Stimulated activated CD4-positive, alpha-beta T cell treated with anti-CD3 and anti-CD28 coated beads, Interleukin-1b, Interleukin-23, amount 100 ng/mL, for 1 hour (primary cell): ENCODE measurements at places on chromosomes 1 and 21.

DNA sequence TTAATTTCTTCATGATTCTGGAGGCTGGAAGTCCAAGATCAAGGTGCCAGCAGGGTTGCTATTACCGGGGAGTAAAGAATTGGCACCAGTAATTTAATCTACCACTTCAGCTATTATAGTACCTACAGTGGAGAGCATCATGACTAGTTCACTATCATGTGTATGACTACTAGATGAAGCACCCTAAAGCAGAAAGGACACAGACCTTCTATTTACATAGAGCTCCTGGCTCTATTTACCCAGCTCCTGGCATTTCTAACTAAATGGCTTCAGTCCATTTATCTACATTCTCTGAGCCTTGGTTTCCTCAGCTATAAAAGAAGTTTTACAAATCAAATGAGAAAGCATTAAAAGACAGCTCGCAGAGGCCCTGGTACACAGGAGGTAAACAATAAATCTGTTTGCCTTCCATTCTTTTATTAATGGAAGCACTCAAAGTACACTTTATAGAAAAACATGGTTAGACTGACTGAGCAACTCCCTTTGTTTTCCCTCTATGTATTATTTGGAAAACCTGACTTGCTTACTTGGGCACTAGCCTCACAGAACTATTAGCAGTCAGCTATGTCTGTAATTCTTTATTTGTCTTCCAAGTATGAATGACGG is 203.0 kb downstream of the SLC35F3 start:
- no peak for DNase-seq

GRCh38 chr21:42112238-42112637 is 41.1 kb downstream of the UMODL1 start:
- DNase-seq = no peak

GRCh38 chr1:186750257-186750656 is 70.0 kb upstream of the PTGS2 start:
- DNase-seq = no peak

GRCh38 chr1:159999204-159999603 is 32.6 kb downstream of the PIGM start:
- DNase-seq = no peak

DNA sequence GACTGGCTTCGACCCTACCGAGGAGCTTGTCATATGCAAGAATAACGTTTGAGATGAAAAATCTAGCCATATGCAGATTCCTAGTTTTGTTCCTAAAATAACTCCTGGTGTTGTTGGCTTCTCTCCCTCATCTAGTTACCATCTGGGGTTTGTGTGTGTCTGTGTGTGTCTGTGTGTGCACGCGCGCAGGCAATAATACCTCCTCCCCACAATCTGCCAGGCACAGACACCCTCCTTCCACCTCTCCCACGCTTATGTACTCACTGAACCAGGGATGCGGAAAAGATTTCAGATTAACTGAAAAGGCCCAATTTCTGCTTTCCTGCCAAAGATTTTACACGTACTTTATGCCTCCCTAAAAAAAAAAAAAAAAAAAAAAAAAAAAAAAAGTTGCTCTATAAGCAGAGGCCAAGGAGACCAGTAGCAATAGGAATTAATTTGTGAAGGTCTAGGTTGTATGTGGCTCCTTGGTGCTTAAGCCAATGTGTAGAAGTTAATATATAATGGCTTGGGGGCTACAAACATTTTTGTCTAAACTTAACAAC is 452.7 kb downstream of the NUF2 start:
- DNase-seq = no peak

- no peak for DNase-seq
Observed at GRCh38 chr1:109641078-109641740, 14.7 kb upstream of the GSTM4 start.

DNA sequence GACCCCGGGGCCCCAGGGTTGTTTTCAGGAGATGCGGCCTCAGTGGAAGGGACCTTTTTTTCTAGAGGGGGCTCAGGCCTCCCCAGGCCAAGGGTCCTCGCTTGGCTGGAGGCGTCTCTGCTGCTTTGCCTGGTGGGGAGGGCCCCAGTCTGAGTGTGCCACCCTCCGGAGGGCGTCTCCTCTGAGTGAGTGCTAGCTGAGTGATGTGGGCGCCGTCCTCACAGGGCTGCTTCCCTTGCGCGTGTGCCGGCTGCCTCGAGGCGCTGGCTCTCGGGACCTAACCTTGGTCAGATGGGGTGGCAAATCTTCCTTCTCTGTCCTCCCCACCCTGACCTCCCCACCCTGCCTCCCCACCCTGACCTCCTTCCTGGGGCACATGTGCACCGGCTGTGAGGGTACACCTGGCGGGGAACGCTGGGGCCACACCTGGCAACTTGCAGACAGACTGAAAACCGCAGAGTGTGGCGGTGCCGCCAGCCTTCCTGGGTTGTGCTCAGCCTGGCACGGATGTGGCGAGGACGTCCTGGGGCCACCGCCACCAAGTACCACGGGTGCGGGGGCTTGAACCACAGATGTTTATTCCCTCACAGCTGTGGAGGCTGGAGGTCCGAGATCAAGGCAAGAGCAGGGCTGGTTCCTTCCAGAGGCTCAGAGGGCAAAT is 93.0 kb upstream of the TTC34 start:
- peak; percentile 2 for DNase-seq

DNA sequence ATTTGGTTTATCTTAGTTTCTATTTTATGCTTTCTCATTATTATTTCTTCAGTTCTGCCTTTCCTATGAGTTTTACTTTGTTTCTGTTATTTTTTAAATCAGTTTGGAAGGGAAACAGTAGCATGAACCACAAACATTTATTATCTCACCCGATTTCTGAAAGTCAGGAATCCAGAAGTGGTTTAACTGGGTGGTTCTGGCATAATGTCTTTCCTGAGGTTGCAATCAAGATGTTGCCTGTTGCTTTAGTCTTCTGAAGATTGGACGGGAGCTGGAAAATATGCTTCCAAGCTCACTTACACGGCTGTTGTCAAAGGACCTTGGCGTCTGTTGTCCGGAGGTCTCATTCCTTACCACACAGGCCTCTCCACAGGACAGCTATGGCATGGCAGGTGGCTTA is 50.4 kb downstream of the SNRPE start:
- DNase-seq = no peak

DNA sequence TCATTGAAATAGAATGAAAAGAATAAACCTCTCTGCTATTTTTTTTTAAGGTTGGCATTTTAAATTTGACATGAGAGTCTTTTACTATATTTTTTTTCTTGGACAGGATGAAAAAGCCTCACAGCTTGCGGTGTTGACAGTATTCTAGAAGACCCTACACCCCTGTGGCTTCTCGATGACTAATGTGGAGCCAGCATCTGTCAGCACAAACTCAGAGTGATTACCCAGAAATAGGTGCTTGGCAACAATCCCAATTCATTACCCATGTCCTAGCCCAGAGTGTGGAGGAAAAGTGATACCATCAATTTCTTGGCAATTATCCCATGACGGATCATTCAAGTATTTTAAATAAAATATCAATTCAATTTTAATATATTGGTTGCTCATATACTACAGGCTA is 186.8 kb upstream of the MAP1LC3C start:
- DNase-seq = no peak

- DNase-seq = no peak
Observed at GRCh38 chr1:56578963-56579875, at the start of gene PLPP3. Gene PLPP3 (minus strand): TSS chr1:56579563. CDS start chr1:56579016, 547 bp downstream.

DNA sequence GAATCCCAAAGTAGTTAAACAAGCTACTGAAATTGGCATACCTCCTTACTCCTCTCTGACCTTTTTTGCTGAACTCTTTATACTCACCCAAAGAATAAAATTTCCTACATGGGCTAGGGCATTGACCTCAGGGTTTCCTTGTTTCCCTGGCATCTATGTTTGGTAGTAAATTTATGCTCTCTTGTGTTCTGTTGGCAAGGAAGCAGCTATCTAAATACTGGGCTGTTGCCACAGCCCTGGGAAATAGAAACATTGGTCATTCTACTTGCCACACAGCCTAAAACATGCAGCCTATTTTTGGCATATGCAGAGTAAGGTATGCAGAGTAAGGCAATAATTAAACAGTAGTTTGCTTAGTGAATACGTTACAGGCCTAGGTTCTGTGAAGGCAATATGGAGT is 351.4 kb downstream of the HLX start:
- DNase-seq = no peak

DNA sequence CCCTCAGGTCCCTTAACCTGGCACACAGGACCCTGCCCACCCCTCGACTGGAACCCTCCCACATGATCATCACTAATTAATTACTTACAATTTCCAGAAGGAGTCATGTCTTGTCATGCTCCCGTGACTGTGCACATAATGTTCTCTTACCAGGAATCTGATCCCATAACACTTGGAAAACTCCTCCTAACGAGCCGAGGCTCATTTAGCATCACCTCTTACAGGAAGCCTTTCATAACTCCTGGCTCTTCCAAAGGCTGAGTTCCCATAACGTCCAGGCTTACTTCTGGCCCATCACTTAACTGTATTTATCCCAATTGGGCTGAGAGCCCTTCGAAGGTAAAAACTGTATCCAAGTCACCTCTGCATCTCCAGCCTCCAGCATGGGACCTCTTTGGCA is 147.9 kb upstream of the JUN start:
- DNase-seq = no peak

- no peak for DNase-seq
Observed at GRCh38 chr1:246658567-246658966, 65.6 kb upstream of the SCCPDH start.

GRCh38 chr1:173568483-173568882 is 34.4 kb downstream of the SLC9C2 start:
- no peak for DNase-seq

DNA sequence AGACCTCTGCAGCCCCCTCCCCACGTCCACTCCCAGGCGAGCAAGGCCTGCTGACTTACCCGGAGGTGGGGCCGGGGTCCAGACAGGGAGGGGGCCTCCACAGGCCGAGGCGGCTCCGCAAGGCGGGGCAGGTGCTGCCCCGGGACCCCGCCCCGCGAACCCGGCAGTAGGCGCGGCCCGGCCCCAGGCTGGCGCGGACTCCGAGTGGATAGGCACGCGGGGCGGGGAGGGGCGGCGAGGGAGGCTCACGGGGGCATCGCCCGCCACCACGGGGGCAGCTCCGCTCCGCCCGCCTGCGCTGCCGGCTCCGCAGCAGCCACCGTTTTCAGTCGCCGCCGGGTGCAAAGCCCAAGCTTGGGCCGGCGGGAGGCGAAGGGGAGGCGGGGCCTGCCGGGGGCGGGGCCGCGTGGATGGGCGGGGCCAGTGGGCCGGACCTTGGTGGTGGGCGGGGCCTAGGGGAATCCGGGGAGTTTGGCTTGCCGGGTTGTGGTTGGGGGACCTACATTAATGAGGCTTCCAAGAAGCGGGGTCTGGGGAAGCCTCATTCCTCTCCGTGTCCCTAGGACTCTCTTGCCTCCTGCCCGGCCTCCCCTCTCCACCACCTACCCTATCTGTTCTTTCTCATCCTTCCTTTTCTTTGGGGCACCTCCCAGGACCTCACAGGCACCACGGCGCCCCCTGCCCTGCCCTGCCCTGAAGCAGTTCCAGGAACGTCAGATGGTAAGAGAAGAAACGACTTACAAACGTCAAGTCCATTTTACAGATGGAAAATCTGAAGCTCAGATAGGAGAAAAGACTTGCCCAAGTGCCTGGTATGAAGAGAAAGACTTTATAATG is at the start of gene RIMS3:
Gene RIMS3 (minus strand): TSS at position 348 of the 837 bp plus-strand sequence. CDS start 23,757 bp downstream, outside the sequence.
- DNase-seq = peak; percentile 85

GRCh38 chr1:46545784-46546183 is 5.7 kb downstream of the KNCN start:
- no peak for DNase-seq
